ENCODE measurements at places on chromosomes 3 and 15.

GRCh38 chr3:55910543-55910942 lies 423.4 kb upstream of the WNT5A start:
- DNase-seq = no peak

GRCh38 chr3:182808041-182808770 lies 14.9 kb downstream of the ATP11B start:
- no peak for DNase-seq

DNA sequence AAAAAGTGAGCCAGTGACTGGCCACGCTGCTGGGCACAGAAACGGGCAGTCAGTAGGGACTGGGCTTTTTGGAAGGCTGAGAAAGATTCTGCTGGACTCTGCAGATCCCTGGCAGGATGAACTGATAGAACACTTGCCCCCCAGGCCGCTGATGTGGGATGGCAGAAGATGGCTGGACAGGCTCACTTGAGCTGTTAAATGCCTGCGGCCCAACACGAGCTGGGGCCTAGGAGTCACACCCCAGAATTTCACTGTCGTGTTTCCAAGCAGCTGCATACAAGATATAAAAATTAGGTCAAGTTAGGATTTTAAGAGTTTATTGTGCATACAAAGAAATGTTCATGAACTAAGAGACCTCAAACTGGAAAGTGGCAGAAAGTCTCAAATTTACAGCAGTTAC lies 26.9 kb downstream of the GLDN start:
- no peak for DNase-seq

DNA sequence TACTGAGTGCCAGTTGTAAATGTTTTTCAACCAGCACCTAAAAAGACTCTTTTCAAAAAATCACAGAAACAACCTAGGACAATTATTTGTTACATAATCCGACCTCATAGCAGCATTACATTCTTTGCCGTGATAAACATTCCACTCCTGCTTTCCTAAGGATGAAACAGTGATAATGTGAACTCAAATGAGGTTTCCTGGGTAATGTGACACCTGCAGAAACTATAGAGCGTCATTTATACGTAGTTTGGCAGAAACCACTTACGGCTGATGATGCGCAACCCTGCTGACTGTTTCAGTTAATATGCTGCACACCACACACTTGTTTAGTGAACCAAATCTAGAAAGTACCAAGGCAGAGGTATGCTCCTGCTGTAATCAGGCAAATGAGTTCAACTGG lies 55.8 kb downstream of the SEMA6D start:
- no peak for DNase-seq

DNA sequence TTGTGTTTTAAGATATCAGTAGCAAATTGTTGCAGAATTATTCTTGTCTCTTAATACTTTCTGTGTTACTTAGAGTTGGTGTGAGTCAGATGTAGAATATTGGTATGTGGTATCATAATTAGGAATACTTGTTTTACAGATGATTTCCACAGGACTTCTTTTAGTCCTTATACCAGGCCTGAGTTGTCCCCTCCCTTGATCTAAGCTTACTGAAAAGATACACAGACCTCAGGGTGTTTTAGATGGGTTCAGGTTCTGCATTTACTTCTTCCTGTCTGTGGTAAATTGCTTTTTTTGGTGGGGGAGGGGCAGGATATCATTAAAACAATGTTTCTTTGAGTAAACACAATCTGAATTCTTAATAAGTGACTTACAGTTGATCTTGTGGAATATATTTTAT lies 14.2 kb downstream of the DZIP3 start:
- DNase-seq = no peak

GRCh38 chr3:17238023-17238422 lies 353.3 kb downstream of the PLCL2 start:
- DNase-seq = no peak

DNA sequence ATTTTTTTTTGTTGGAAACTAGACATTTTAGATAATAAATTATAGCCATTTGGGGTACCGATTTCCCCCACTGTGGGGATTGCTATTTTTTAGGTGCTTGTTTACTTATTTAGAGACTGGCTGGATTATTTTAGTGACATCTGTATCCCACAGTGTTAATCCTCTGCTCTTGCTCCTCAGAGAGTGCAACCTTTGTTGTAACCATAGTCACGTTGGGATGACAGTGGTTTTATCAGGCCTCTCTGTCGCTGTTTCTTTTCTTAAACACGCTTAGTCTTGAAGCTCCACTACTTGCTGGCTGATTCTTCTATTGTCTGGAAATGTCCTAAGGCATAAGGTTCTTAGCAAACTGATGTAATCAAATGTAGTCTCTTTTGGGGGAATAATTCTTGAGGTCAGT lies 451.6 kb upstream of the SEMA6D start:
- no peak for DNase-seq

DNA sequence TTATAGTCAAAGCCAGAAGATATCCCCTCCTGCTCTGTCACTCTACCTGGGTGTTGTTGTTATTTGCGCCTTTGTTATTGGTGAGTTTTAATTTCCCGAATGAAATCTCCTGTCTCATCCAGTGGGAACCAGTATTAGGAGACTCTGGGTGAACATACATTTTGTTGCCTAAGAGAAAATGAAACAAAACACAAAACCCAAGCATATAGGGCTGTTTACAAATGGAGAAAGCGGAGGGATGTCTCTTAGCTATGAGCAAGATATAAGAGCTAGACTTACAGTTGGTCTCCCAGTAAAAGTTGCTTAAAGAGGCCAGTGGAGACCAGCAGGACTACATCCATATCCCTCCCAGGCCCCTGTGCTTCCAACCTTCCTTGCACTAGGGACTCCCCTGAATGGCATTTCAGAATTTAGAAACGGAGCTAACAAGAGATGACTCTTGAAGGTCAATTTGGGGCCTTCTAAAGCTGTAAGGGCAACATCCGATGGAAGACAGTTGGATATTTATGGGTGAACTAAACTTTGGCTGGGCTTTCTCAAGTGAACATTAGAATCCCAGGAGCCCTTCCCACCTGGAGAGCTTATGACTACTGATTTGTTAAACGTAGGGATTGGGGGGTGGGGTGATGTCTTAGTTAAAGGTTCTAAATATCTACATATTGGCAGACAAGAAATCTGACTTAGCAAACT lies 2.7 kb downstream of the EOMES start:
- DNase-seq = no peak

GRCh38 chr3:105085506-105085905 lies 281.2 kb upstream of the ALCAM start:
- DNase-seq = no peak

GRCh38 chr3:101527441-101527840 lies 14.4 kb upstream of the SENP7 start:
- no peak for DNase-seq

DNA sequence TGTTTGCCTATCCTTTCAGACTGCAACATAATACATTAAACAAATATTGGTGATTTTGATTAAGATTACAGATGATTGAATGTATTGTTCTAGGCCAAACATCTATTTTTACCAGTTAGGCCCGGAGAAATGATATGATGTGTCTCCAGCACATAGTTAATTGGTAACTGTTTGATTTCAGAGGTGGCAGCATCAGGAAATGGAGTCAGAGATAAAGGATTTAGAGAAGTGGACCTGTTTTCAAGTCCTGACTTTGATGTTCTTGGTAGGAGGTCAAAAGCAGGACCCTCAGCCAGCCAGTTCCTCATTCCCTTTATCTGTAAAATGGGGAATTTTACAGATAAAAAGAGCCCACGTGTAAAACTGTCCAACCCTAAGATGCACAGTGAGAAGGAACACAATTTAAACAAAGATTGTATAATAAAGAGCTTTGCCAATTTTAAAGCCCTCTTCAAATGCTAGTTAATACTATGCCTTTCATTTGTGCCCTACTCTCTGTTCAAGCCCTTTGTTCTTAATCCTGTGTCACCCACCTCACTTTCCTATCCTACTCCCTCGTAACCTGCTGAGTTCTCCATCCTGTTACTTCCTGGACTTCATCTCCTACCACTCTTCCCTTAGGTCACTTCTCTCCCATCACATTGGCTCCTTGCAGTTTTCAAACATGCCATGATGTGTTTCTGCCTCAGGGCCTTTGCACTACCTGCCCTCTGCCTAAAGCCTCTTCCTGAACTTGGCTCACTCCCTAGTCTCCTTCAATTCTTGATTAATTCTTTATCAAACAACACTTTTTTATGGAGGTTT lies 2.5 kb downstream of the TMEM212 start:
- no peak for DNase-seq

GRCh38 chr15:39040861-39041260 lies 476.2 kb upstream of the RASGRP1 start:
- DNase-seq = no peak

- DNase-seq = no peak
Observed at GRCh38 chr3:61610316-61610715, 48.9 kb downstream of the PTPRG start.

DNA sequence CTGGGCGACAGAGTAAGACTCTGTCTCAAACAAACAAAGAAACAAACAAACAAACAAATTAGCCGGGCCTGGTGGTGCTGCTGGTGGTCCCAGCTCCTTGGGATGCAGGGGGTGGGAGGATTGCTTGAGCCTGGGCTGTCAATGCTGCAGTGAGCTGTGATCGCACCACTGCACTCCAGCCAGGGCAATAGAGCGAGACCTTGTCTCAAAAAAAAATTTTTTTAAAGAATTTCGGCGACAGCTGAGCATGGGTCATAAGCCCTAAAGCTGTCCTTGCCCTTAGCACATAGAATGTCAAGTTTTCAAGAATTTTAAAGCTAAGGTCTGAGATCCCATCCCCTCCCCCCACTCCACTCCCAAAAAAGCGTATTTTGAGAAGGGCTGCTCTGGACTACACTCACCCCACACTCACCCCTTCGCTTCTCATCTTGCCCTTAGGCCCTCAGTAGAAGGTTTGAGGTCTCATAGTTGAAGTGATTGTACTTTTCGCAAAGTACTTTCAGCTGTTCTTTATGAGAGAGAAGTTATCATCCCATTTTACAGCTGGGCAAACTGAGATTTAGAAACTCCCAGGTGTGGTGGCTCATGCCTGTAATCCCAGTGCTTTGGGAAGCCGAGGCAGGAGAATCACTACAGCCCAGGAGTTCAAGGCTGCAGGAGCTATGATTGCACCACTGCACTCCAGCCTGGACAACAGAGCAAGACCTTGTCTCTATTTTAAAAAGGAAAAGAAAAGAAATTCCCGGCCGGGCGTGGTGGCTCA lies 34.3 kb upstream of the FLNB start:
- no peak for DNase-seq

- no peak for DNase-seq
Observed at GRCh38 chr15:41886741-41887140, 7.1 kb downstream of the SPTBN5 start.

GRCh38 chr3:192731233-192731632 lies 3.9 kb upstream of the FGF12 start:
- DNase-seq = no peak

GRCh38 chr15:71509139-71509538 lies 301.2 kb upstream of the NR2E3 start:
- no peak for DNase-seq

- DNase-seq = no peak
Observed at GRCh38 chr3:37994639-37994972, 4.0 kb downstream of the VILL start.

GRCh38 chr3:20246662-20247061 lies 60.7 kb upstream of the SGO1 start:
- DNase-seq = no peak

GRCh38 chr3:62962714-62963113 lies 87.5 kb upstream of the CADPS start:
- DNase-seq = no peak

DNA sequence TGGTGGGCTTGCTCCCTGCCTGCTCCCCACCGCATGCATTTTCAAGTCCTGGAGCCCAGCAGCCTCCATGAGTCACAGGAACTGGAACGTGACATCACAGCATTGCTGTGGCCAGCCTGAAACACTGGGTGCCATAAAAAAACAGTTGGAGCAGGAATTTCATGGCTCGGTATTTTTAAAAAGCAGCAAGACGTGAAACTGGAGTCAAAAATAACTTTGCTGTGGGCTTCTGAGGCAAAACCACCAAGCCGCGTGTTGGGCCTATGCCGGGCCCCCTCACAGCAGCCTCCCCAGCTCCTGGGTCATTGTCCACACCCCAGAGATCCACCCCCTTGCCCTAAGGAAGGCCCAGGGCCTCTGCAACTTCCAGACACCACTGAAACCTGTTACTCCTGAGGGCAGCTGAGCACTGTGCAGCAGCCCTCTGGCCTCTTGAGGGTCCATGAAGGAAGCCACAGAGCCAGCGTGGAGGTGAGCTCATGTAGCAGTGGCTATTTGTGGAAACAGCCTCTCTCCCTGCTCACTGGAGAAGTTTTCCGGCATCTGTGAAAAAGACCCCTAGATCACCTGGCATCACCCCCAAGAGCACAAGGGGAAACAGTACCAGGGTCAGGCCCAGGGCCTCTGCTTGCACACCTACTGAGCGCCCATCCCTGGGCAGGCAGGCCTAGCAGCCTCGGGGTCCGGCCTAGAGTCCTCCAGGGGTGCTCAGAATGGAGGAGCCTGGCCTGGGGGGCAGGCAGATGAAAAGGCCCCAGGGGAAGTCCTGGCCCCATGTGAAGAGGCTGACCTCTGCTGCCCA lies 34.0 kb upstream of the DUSP7 start:
- DNase-seq = no peak

- no peak for DNase-seq
Observed at GRCh38 chr3:14780927-14781507, 37.7 kb upstream of the FGD5 start.

DNA sequence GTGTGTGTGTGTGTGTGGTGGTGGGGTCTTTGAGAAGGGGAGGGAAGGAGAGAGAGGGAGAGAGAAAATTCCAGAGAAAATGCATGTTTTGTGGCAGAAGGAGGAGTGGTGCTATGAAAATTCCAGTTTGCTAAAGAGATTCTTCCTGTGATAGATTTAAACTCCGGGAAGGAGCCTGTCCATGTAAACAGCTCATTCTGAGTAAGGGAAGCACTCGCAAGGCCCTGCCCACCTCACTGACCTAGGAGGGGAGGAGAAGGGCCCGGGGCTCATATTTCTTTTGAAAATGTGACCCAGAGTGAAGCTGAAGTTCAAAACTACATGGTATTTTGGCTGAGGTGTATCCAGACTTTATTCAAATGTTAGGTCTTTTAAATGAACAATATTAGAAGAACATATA lies 41.3 kb downstream of the ADAMTSL3 start:
- DNase-seq = no peak

DNA sequence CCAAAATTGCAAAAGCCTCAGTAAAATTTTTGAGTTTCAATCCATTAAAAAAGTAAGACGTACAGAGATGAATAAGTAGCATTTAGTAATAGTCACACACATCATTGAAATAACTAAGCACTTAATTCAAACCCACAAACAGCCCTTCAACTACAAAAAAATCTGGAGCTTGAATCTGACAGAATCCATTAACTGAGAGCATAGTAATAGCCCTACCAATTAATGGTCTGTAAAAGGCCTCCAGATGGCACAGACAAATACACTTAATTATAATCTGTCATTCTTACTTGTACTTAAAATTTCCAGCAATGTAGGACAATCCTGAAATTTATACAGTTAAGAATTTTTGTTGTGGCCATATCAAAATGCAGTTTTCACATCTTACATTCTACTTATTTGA lies 246.9 kb downstream of the VGLL3 start:
- no peak for DNase-seq

DNA sequence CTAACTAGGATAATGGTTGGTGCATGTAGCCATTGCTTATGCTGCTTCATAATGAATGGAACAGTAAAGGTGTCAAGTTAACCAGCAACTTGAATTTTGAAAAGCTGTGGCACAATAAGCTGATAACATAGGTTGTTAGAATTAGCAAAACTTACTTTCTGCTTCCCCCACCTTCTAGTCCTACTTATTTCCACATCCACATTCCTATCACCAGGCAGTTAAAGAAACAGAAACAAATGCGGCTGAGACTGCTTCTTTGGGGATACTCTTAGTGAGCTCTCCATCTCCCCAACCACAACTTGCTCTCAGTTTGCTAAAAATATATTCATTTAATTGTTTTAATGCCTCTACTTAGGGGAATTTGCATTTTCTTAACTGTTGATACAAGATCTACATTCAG lies 215.1 kb downstream of the TIGIT start:
- DNase-seq = no peak
